Activated CD4-positive, alpha-beta T cell treated with anti-CD3 and anti-CD28 coated beads for 24 hours (primary cell): ENCODE measurements at places on chromosomes 1 and 21.

- DNase-seq: no peak
These were observed 106.9 kb downstream of the ASH1L start for GRCh38 chr1:155455588-155456195.

DNA sequence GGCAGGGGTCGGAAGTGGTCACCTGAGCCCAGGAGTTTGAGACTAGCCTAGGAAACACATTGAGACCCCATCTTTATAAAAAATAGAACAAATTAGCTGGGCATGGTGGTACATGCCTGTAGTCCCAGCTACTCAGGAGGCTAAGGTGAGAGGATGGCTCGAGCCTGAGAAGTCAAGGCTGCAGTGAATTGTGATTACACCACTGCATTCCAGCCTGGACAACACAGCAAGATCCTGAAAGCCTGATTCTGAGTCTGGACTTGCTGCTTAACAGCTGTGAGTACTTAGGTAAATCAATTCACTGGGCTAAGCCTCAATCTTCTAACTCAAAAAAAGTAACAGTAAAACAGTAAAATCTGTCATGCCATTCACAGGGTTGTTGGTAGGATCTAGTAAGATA is 4.9 kb downstream of the TRAPPC3 start:
- no peak for DNase-seq

GRCh38 chr1:180785291-180785690 is 127.4 kb upstream of the KIAA1614 start:
- no peak for DNase-seq

DNA sequence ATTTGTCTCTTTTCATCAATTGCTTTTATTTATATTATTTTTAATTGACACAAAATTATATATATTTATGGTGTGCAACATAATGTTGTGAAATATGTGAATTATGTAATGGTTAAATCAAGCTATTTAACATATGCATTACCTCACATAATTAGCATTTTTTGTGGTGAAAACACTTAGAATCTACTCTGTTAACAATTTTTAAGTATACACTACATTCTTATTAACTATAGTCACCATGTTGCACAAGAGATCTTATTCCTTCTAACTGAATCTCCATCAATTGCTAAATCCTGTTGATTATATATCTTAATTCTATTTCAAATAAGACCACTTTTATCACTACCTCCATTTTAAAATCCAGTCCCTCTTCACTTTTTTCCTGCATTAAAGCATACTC is 42.5 kb downstream of the PLPPR5 start:
- DNase-seq: no peak

GRCh38 chr1:67647814-67648358 is 37.1 kb upstream of the GADD45A start:
- no peak for DNase-seq

- no peak for DNase-seq
These were observed at the start of gene PIGR for GRCh38 chr1:206946261-206946660. Gene PIGR (minus strand): TSS chr1:206946466. CDS start chr1:206940531, 5,935 bp downstream.

DNA sequence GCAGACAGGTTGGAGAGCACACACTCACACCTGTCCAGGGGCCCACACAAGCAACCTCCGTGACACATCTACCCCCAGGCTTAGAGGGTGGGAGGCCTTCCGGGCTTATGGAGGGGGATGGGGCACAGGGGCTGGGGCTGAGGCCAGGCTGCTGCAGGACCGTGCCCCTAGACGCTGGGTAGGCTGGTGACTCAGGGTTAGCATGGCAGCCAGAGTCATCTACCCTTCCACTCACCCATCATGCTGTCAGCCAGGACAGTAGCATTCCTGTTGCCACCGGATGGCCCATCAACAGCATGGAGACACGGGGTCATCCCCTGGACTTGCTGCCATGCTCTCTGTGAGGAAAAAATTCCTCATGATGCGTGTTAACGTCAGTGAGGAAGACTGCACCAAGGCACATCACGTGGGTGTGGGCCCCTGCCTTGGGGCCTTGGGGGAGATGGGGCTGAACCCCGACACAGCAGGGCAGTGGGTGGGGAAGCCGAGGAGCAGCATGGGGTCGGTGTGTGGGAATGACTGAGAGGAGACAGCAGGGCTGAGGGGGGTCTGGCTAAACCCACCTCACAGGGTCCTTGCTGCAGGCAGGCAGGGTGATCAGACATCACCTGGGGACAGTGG is 52.8 kb downstream of the WNT9A start:
- no peak for DNase-seq

GRCh38 chr1:204524986-204525385 is 8.8 kb downstream of the MDM4 start:
- DNase-seq: no peak

DNA sequence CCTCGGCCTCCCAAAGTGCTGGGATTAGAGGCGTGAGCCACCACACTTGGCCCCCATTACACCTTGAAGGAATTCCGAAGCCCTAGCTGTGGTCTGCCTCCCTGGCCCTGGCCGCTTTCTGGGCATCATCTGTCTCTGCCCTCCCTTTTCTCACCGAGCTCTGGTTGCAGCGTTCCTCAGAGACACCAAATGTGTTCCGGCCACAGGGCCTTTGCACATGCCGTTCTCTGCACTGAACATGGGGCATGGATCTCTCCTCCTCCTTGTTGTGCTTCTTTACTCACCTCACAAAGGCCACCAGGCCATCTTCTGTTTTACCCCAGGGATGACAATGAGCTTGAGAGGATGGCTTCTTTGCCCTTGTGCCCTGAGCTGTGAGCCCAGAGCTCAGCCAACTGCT is 39.3 kb downstream of the CA6 start:
- no peak for DNase-seq

GRCh38 chr21:26236281-26236680 is 65.7 kb upstream of the APP start:
- DNase-seq: no peak

GRCh38 chr1:169526120-169526832 is 40.5 kb upstream of the SLC19A2 start:
- no peak for DNase-seq

- no peak for DNase-seq
These were observed 25.7 kb downstream of the LHX4 start for GRCh38 chr1:180255536-180256340.

- no peak for DNase-seq
These were observed 10.8 kb downstream of the COL9A2 start for GRCh38 chr1:40306296-40306695.

- DNase-seq: no peak
These were observed 6.3 kb downstream of the JMJD4 start for GRCh38 chr1:227728892-227729143.

DNA sequence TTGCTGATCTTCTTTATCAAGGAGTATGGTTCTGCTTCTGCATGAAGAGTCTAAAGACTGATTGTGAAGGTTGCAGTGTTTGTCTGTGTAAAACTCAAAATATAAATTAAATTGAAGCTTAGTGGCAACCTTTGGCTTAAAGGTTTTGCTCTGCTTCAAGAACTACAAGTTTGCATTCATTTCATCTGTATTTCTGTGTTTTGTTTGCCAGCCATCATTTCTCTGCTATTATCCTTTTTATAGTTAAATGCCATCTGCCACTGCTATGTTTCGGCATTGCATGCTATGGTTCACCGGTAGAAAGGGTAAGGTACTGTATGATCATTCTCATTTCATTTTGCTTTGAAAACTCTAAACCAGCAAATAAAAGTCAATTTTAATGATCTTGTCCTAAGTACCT is 52.9 kb downstream of the OSBPL9 start:
- DNase-seq: no peak

- DNase-seq: no peak
These were observed 38.2 kb downstream of the KANK4 start for GRCh38 chr1:62280960-62281465.

DNA sequence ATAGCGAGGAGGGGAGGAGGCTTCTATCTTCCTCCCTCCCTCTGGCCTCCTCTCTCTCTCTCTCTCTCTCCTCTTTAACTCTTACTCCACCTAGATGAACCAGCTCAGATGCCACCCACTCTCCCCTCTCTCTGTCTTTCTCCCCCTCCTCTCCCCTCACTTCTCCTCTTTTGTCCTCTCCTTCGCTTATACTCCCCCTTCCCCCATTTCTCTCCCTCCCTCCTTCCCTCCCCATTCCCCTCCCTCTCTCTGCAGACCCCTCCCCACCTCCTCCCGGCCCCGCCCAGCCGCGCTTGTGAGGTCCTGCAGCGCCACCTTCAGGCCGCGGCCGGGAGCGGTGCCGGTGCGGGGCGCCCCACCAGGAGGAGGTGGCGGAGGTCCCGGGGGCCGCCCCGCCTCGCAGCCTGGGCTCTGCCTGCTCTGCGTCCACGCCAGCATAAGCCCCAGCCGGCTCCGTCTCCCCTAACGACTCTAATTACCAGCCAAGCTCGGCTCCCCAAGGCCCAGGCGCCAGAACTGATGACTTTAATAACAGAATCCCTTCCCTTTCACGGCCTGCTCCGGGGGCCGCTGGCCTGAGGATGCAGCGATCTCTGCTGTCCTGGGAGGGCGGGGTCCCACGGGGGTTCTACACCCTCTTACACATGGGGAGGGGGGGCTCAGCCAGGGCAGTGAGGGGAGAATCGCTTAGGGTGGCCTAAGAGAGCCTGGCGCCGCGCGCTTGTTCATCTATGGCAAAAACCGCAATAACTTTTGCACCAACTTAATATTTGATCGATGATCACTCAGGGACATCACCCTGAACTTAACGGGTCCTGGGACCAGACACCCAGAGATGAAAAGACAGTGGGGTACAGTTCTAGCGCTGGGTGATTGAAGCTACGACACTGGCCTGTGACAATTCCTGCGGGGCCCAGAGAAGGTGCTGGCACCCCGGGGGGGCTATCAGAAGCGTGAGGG is 637.3 kb downstream of the MATN1 start:
- DNase-seq: peak; percentile 27

- DNase-seq: no peak
These were observed 23.2 kb downstream of the ADORA1 start for GRCh38 chr1:203150511-203151297.

GRCh38 chr1:53467391-53467790 is 8.2 kb downstream of the DMRTB1 start:
- DNase-seq: no peak

- DNase-seq: no peak
These were observed 561.1 kb upstream of the ZRANB2 start for GRCh38 chr1:71641903-71642302.

GRCh38 chr1:201517631-201518030 is 10.7 kb upstream of the CSRP1 start:
- DNase-seq: no peak

GRCh38 chr1:222899471-222899870 is 84.6 kb downstream of the DISP1 start:
- no peak for DNase-seq

DNA sequence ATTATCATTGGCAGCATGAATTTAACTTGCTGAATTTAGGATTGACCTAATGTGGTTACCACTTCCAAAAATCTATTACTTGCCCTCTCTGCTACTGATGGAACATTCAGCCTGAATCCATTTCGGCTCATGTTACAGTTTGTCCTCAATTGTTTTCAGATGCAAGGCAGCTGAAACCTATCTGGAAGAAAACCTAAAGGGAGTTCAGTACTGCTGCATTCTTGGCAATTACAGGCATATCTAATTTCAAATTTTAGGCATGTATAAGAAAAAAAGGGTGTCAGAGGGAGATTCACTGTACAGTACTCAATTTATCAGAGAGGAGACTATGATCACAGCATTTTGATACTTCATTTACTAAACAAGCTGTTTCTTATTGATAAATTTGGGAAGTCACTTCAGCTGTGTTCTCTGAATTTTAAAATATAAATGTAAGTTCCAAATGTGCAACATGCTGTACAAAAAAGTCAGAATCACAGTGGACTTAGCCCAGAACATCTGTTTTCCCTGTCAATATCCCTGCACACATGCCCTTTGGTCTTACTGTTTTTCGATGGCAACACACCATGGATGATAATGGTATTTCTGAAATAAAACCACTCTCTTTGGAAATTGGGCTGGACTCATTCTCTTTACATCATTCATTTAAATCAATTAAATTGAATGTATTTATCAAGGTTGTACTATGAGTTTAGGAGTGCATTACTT is 651.6 kb upstream of the ADGRL4 start:
- no peak for DNase-seq

DNA sequence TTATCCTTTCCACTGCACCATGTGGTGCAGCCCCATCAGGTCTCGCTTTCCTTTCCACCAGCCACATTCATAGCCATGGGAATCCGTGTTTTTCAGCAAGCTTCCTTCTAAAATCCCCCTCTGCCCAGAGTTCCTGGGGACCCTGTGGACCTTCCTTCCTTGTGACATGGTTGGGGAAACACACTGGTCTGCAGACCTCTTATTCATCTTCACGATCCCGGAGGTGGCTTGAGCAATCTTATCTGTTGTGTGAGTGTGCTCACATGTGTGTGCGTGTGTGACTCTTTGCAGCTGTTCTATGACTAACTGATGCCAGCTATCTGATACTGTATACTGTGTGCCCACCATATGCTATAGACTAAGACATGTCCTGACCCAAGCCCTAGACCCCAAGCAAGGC is 15.6 kb upstream of the IL10 start:
- no peak for DNase-seq

GRCh38 chr1:111615870-111616715 is 3.5 kb upstream of the RAP1A start:
- DNase-seq: no peak

- no peak for DNase-seq
These were observed 18.0 kb downstream of the SERTAD4 start for GRCh38 chr1:210250665-210250997.

- DNase-seq: no peak
These were observed 60.7 kb downstream of the LRRC8D start for GRCh38 chr1:89881415-89882058.

DNA sequence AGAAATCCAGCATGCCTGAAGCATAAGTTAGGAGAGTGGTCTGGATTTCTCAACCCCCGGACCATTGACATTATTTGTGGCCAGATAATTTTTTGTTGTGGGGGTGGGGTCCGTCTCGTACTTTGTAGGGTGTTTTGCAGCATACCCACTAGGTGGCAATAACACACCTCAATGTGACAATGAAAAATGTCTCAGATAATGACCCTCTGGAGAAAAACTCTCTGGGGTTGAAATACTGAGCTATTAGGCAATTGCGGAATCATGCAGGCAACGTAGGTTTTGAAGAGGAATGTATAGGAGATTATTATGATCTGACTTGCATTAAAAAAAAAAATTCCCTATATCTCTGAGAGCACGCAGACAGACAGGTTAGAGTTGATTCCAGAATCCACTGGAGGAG is 25.3 kb upstream of the RRP15 start:
- no peak for DNase-seq

GRCh38 chr1:226215239-226215638 is 8.2 kb upstream of the MIXL1 start:
- DNase-seq: no peak
